Dorsolateral prefrontal cortex (tissue), 122 donors: ENCODE measurements at places on chromosomes 16 and 17.

DNA sequence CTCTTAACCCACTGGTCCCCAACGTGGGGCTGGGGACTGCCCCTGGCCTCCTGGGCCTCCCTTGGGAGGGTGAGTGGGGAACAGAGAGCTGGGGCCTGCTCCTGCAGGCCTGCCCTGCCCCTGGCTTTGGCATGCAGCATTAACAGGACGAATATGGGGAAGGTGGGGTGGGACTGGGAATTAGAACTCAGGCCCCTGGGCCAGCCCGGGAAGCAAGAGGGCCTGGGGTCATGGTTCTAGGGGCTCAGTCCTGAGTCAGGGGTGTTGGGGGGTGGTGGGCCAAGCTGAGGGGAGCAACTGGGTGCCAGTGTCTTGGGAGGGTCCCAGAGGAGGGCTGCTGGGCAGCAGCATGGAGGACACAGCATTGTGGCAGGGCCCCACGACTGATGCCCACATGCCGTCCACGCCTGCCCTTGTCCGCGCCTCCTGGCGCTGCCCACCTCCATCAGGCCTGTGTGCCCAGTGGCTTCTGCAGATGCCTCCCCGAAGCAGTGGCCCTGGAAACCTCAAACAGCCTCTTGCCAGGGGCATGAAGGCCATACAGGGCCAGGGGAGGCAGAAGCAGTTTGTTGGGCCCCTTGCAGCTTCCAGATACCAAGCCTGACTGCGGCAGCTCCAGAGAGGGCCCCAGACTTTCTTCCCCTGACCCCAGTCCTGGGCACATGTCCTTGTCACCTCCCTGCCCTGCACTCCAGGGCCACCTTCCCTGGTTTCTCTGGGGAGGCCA lies 4.8 kb downstream of the MAP2K3 start:
- no peak for DNase-seq

- DNase-seq: no peak
Observed at GRCh38 chr17:45101546-45101882, 30.8 kb downstream of the PLCD3 start.

GRCh38 chr17:79065105-79065670 lies 9.4 kb upstream of the ENGASE start:
- no peak for DNase-seq

DNA sequence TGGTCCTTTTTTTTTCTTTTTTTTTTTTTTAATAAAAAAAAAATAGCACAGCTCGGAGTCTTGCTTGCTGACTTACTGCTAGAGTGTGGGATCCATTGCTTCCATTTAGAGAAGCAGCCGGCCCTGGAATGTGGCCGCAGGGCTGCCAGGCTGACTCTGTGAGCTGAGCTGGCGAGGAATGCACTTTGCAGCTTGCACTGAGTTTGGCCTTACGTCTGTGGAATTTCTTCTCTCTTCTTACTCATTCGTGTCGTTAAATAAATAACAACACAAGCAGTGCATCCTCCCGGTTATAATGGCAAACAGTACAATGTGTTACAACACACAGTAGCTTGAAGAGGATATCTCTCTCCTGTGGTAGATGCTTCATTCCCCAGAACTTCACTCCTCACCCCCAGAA lies 69.2 kb downstream of the PRKCB start:
- peak; percentile 41 for DNase-seq

- no peak for DNase-seq
Observed at GRCh38 chr17:17848311-17849082, 11.7 kb upstream of the SREBF1 start.

GRCh38 chr16:29307598-29308507 lies 98.7 kb downstream of the NPIPB11 start:
- DNase-seq: no peak

DNA sequence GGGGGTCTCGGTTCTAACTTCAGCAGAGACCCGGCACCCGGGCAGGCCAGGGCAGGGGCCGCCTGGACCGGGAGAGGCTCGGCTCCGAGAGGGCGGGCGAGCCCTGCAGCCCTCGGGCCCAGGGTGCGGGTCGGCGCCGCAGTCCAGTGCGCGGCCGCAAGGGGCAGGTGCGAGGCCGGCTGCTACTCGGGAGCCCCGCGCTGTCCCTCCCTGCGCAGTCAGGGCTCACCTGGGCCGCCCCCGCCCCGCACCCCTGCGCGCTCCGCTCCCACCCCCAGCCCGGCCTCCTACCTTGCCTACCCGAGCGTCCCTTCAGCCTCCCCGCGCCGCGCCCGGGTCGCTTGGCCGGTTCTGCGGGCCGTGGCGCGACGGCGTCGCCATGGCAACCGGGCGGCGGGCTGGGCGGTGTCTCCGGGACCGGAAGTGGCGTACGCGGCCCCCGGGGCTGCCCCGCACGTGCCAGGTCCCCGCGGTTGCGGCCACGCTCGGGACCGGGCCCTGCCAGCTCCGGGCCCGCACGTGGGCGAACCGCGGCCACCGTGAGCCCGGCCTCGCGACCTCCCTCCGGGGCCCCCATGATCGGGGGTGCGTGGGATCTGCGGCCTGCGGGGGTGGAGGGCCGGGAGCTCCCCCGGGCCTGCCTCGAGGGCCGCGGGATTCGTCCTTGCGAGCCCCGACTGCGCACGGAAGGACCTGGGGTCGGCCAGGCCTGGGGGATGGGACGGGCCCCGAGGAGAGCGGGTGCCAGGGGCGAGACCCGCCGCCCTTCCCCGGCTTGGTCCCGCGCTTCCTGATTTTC lies at the start of gene CYB561:
Gene CYB561, minus strand, starts transcription at position 353 of the 799 bp plus-strand sequence. CDS start 8,759 bp downstream, outside the sequence.
- DNase-seq: no peak

DNA sequence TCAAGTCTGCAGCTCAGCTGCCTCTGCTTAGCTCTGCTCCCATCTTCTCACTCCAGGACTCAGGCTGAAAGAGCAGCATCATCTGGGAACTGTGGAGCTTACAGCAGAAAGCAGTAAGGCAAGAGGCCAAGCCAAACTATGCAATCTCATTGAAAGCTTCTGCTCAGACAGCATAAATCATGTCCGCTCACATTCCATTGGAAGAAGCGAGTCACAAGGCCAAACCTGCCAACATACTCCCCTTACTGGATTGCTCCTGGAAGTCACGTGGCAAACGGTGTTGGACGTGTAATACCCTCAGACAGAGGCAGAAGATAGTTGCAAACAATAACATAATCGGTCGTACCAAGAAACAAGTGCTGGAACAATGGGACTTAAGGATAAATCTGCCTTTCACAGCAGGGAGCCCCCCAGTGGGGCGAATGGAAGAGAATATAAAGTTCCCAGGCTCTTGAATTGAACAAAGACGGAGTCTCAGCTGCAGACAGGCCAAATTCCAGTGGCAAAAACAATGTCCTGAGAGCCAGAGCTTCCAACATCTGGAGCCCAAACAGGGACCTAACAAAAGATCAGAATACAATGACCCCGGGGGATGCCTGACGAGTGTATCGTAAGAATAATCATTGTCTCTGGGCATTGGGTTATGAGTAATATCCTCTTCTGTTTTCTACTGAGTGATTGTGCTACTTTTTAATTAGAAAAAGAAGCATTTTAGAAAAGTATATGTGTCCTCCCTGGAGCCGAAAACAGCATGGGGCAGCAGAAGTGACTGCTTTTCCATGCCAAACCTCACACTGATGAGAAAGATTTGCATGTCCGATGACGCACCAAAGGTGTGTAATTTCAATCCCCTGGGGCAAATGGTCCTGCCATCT lies 68.4 kb downstream of the CMC2 start:
- no peak for DNase-seq

DNA sequence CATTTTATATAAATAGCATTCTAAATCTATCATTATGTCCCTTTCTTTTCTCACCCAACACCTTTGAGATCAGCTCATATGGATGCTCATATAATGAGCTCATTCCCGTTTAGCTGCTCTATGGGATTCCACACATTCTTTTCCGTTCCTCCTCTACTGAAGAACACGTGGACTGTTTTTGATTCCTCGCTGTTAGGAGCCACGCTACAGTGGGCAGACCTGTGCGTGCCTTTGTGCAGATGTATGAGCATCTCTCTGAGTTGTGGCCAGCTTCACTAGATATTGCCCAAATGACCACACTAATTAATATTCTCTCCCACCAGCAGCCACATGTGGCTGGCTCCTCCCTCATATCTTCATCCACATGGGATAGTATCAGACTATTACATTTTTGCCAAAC lies 6.0 kb upstream of the TNFRSF13B start:
- DNase-seq: no peak

DNA sequence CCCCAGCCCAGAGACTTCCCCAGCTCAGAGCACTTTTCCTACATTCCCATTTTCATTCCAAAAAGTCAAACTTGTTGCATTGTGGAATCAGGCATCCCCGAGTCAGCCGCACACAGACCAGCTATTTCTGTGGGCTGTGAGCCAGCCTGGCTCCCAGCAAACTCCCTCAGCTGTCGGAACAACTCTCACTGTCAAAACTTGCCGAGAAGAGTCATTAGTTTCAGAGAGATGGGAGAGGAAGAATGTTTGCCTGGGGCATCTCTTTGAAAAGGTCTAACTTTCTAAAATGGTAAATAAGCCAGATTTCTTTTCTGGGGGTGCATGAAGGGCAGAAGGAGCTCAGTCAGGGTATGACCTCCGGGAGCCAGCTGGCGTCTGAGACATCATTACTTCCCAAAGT lies 280.0 kb downstream of the TMEM114 start:
- DNase-seq: no peak

GRCh38 chr16:75461575-75461974 lies 2.9 kb downstream of the TMEM170A start:
- DNase-seq: no peak

- DNase-seq: no peak
Observed at GRCh38 chr17:75315541-75316243, 26.5 kb upstream of the SLC25A19 start.

DNA sequence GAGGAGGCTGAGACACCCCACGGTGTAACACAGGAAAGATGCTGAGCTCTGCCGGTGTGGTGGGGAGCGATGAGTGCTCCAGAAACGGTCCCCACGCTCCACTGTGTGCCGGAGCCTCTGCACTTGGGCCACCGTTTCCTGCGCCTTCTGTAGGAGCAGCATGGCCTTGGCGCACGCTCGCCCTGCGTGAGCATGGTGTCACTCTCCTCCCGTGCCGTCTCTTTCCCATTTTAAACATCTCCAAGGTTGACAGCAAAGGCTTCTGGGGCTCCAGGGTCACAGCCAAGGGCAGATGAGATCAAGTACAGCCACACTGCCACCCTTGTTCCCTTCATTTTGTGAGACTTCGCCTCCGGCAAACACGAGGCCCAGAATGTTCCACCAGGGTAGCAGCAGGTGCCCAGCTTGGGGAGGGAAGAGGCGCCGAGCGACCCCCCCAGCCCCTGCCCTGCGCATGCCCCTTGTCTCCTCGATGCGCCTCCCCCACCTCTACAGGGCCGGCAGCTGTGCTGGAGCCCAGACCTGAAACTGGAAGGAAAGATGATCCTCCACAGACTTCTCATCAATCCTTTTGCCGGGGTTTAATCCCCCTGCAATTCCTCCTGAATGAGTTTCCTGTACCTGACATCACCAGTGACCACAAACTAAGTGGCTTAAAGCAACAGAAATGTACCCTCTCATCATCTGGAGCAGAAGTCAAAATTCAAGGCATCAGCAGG lies 19.9 kb upstream of the OSGIN1 start:
- no peak for DNase-seq

DNA sequence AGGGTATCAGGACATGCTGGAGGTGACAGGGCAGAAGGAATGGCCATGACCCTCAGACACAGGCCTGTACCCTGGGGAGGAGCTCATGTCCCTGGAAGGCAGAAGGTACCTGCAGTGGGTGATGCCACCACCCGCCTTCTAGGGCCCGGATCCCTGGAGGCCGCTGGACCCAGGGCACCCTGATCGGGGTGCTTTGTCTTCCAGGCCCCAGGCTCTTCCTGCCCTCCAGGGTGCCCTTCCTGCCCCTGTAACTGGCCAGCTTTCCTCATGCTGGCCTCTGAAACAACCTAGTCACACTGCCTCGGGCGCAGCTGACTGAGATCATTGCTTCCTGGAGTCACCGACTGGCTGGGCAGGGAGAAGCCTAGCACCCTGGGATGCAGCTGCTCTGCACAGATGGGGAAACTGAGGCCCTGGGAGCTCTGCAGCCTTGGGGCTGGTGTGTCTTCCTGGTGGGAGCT lies 5.8 kb downstream of the ADCY7 start:
- no peak for DNase-seq

- DNase-seq: no peak
Observed at GRCh38 chr16:23843143-23843542, 7.4 kb downstream of the PRKCB start.

DNA sequence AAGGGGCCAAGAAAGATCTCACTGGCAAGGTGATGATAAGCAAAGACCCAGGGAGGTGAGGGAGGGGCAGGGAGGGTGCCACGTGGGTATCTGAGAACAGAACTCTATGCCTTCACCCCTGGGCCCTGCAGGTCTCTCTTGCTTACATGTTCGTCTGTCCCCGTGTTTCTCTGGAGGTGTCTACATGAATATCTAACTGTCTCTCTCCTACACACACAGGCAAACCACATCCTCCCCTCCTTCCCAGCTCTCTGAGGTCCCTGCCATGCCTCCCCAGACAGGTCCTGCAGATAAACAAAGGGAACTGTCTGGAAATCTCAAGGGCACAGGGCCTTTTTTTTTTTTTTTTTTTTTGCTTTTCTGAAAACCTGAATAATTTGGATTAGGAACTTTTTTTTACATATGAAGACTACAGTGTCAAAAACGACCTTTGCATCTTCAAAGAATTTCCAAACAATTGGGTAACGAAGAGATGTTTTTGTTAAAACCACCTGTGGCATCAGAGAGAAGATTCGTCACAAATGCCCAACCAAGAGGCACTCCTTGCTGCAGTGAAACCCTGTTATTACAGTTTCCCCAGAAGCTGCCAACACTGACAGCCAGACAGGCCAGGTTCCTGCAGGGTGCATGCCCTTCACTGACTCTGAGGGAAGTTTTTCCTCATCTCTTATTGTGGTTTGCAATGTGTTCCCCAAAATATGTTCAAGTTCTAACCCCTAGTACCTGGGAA lies 17.8 kb downstream of the PLLP start:
- no peak for DNase-seq

- no peak for DNase-seq
Observed at GRCh38 chr17:74031316-74032090, 172.0 kb upstream of the RPL38 start.

DNA sequence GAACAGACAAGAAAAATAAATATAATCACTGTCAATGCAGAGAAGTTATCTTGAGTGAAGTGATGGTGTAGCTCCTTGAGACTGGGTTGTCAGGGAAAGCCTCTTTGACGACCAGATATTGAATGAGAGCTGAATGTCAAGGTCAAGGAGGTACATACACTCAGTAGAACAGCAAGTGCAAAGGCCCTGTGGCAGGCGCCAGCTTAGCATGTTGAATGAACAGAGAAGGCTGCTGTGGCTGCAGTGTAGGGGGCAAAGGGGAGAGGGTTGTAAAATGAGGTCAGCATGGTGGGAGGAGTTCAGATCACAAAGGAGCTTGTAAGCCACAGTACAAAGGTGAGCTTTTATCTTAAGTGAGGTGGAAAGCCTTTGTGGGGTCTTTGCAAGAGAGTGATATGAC lies 111.5 kb downstream of the ZFHX3 start:
- DNase-seq: no peak
